ENCODE measurements at places on chromosomes 4 and X.

- no peak for DNase-seq
Observed at GRCh38 chrX:826448-826847, 195.9 kb downstream of the SHOX start.

- no peak for DNase-seq
Observed at GRCh38 chrX:18883961-18884765, 99.8 kb downstream of the PHKA2 start.

DNA sequence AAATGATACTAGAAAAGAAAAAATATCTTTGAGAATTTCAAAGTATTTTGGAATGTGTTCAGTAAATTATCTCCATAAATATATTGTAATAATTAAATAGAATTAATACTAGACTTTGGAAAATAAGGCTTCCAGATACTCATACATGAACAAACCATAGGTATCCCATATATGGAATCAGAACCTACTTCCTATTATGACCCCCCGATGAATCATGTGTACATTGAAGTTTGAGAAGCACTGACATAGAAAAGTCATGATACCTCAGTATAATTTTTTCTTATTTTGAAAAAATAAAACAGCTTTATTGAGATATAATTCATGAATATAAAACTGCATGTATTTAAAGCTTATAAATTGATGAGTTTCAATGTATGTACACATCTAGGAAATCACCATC is 27.2 kb upstream of the SMARCA5 start:
- DNase-seq, result no peak

GRCh38 chr4:173411106-173411693 is 12.3 kb upstream of the SCRG1 start:
- no peak for DNase-seq

GRCh38 chr4:23856630-23857029 is 33.2 kb downstream of the PPARGC1A start:
- no peak for DNase-seq

GRCh38 chrX:21748235-21748634 is 9.7 kb downstream of the SMPX start:
- DNase-seq, result no peak

- DNase-seq, result no peak
Observed at GRCh38 chr4:60368986-60369385, 831.1 kb upstream of the ADGRL3 start.

DNA sequence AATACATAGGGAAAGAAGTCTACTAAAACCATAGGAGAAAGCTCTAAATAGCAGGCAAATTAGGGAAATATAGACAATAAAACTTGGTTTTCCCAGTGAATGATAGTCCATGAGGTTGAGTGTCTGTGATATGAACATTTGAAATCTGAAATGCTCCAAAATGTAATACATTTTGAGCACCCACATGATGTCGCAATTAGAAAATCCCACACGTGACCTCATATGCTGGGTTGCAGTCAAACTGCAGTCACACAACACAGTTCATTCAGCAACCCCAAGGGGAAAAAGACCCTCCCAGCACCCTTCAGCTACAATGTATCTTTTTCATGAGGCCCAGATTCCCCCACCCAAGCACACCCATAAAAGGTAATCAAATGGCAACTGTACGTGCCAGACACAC is 155.6 kb downstream of the BTC start:
- DNase-seq, result no peak

DNA sequence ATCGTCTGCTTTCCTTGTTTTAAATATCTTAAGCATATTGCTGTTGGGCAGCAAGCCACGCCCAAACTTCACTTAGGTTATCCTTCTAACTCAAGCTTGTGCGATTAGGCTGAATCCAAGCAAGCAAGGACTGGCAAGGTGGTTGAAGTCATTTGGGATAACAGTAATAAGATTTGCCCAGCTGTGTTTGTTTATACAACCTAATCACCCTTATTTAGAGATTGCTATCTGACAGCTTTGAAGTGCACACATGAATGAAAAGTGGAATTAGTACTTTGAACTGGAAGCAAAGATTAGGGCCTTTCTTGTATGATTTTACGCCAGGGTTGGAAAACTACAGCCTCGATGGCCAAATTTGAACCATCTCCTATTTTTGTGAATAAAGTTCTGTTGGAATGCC is 182.1 kb downstream of the ASB9 start:
- DNase-seq, result no peak

GRCh38 chr4:98899277-98899676 is 29.7 kb downstream of the EIF4E start:
- no peak for DNase-seq

DNA sequence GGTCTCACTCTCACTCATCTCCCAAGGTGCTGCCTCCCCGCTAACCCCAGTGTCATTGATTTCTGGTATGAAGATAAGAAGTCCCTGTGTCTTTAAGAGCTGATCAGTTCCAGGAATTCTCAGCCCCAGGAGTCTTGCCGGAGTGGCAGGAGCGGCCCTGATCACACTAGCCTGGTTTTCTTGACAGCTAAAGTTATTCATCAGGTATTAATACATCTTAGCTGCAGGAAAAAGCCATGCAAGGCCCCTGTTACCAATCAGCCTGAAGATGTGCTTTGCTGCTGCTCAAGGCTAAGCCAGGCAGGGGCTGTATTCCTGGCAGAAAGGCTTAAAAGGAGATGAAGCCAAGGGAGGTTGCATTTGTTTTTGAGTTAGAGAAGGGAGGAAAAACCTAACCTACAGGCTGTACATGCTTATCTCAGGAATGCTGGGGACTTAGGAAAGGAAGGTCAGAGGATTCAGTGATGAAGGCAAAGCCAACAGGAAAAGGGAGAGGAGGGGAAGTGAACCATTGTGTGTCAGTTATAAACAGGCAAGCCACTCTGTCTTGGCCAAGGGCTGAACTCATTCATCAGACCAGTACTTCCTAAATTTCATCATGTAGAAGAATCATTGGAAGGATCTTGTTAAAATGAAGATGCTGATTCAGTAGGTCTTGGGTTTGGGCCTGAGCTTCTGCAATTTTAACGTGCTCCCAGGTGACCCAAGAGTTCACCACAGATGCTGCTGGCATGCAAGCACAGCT is 8.6 kb downstream of the SRPX start:
- no peak for DNase-seq

GRCh38 chrX:17913801-17914200 is 52.7 kb upstream of the RAI2 start:
- no peak for DNase-seq

- DNase-seq, result no peak
Observed at GRCh38 chr4:38526412-38526811, 137.6 kb upstream of the KLF3 start.

GRCh38 chr4:83010111-83010521 is 507 bp downstream of the LIN54 start:
- DNase-seq, result no peak

DNA sequence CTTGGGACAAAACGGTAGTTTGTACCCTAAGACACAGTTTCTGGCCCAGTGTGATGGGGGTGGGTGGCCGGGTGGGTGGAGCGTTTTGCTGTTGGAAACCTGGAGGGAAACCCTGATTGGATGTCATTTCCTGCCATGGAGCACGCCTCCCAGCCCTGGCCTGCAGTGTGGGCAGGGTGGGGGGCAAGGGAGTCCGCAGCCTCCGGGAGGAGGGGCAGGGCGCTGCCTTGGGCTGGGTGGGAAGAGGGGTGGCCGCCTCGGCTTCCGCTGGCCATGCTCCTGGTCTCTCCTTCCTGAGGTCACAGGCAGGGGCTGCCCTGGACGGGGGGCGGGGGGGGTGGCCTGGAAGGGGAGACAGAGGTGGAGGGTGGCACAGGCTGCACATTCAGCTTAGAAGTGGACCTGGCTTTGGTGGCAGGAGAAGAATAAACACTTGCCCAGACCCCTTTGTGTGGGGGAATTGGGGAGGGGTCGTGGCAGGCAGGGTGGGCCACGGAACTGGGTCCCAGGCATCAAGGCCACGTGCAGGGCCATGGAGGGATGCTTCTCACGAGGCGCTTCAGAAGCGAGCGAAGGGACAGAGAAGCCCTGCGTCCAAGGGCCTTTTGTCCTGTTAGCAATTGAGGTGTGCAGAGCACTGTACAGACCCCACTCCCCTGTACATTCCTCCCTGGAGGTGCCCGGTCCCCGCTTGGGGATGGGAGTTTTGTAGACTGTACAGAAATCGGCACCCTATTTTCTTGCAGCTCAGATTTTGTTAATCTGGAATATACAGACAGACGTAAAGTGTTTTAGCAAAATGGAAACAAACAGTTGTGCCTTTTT is 6.2 kb downstream of the NAT8L start:
- no peak for DNase-seq

DNA sequence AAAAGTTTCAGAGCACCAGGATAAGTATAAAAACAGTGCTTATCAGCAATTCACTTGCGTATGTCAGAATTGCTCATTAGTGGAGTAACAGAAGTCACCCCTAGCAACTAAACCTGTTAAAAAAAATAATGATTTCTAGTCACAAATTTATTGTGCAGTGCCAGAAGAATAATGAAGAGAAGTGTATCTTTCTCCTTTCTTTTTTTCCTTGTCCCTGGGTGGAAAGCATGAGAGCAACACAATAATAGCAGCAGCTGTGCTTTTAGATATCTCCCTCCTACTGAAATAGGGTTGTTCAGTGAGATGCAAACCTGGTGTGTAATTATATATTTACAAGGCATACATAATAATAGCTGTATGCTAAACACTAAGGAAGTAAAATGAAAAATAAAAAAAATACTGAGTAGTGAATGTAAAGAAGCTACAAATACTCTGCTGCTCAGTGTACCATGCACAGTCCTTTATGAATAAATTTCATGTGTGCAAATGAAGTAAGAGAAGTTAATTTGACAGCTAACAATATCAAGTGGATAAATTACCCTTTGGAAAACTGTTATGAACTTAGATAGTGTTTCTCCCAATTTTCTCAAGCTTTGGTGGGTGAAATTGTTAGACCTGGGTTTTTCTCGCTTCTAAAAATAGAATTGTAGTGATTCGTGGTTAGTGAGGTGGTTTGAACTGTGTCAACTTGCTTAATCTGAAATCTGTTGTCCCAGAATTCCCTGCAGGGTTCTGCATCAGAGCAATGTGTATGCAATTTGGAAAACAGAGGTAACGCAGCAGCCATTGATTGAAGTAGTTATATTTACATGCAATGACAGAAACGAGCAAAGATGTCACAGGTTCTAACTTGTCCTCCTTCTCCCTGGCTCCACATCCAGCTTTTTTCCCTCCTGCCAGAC is 125.7 kb upstream of the NDST3 start:
- no peak for DNase-seq

- DNase-seq, result no peak
Observed at GRCh38 chr4:13348216-13348615, 135.9 kb downstream of the RAB28 start.

DNA sequence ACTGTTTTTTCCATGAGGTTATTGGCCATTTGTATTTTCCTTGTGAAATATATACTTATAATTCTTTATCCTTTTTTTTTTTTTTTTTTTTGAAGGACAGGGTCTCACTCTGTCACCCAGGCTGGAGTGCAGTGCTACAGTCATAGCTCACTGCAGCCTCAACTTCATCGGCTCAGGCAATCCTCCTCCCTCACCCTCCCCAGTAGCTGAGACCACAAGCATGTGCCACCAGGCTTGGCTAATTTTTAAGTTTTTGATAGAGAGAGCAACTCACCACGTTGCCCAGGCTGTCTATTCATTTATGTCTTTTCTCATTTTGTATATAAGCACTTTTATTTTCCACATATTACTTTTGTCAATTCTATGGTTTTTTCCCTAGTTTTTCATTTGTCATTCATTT is 16.8 kb downstream of the RBPJ start:
- DNase-seq, result no peak

DNA sequence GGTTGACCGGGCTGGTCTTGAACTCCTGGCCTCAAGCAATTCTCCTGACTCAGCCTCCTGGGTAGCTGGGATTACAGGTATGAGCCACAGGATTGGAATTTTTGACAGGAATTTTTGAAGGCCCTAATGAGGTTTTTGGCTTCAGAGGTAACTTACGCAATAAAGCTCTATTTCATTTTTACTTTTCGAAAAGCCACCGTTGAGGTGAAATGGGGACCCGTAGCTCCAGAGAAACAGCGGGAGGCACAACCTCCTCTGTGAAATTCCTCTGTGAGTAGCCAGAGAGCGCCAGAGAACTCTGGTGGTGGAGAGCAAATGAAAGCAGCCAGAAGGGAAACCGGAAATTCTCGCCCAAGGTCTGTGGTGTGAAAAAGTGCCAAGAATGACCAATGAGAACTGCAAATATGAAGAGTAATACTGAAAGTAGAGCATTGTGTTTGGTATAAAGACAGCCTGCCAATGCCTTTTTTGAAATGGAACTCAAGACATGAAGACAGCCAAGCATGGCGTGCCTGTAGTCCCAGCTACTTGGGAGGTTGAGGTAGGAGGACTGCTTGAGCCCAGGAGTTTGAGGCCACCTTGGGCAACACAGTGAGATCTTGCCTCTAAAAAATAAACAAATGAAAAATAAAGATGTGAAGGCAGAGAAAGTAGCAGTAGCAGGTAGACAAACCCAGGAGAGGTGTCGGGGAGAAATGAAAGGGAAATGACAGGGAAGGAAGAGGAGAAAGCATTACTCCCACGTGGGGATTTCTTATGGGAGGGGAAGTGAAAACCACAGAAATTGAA is 33.0 kb upstream of the TMEM131L start:
- no peak for DNase-seq

- no peak for DNase-seq
Observed at GRCh38 chr4:5809216-5809776, 83.6 kb downstream of the CRMP1 start.

GRCh38 chrX:40573763-40574162 is 7.0 kb upstream of the ATP6AP2 start:
- no peak for DNase-seq

- DNase-seq, result no peak
Observed at GRCh38 chrX:139058831-139059495, 347.4 kb upstream of the FGF13 start.

DNA sequence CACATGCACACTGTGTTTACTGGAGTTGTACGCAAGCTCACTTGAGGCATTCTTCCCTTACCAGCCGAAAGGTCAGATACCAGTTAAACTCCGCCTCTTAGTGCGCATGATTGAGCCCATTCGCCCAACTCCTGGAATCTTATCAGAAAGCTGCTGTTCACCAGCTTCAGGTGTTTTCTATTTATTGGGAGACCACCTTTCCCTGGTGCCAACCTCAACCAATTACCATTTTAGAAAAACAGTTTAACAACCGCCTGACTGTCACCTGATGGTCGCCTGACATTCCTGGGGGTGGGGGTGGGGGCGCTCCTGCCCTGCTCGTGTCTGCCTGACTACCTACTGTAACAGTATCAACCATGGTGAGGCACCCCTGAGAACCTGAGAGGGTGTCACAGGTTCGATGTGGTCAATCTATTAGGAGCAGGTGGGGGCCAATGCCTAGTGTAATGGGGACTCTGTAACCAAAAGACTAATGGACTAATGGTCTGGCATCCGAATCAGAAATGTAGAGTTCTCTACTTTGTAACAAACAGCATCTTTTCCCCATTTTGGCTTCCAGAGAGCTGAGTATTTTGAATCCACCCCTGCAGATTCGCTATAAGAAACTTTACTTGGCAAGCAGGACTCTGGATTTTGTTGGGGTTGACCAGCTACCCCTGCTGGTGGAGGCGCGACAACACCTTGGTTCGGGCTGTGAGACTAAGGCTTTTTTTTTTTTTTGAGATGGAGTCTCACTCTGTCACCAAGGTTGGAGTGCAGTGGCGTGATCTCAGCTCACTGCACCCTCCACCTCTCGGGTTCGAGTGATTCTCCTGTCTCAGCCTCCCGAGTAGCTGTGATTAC is 58.2 kb upstream of the ZNF157 start:
- no peak for DNase-seq
